ENCODE measurements at places on chromosomes 4 and X.

GRCh38 chr4:41713768-41714167 lies 34.8 kb downstream of the PHOX2B start:
- no peak for DNase-seq

DNA sequence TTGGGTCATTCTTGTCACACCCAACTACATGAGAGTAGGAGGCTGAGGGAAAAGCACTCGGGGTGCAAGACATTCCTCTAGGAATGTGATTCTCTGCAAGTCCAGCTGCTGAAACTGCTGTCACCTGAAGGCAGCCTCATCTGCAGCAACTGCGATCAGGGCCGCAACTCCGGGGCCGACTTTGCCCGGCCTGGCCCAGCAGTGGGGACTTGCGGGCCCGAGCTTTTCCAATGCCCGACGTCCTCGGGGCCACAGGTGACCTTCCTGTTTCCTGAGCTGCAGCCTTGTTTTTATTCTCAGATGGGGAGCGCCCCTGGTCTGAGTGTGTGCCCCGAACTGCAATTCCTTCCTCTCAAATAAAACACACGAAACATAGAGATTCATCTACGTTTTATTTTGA lies 104.7 kb upstream of the NKX1-1 start:
- no peak for DNase-seq

DNA sequence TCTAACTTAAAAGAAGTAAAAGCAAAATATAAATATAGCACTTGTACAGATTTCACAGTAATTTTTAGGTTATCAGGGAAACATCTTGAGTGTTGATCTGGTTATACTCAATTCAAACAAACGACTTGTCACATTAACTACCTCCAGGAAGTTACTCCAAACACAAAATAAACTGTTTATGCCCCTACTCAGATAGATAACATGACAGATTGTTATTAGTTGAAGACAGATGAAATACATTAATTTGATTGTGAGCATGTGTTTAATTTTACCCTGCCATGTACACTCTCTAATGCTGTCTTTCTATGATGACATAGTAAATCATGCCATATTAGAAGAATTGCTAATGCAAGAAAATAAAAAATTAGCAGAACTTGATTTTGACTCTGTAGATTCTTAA lies 88.0 kb downstream of the RAB28 start:
- DNase-seq, result no peak

DNA sequence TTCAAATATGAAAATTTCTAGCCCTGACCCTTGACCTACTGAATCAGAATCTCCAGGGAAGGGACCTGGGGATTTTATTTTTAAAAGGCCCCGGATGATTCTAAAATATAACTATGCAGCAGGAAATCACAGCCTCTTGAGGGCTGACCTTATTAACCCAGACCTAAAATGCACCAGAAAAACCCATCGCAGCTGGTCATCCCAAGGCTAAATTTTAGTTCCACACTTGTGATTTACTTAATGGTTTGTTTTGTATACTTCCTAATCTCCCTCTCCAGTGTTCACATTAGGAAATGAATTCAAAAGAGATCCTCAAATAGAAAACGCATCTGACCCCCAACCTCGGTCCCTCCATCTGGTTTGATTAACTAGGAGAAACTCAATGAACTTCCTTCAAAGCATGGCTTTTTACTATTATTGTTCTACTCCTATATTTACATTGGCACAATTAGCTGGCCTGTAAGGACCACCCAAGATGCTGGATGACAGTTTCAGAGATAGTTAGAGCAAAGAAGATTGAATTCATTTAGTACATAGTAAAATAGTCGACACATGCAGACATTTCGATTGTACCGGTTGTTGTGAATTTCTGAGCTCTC lies 147.8 kb upstream of the MED14 start:
- DNase-seq, result no peak

- DNase-seq, result no peak
These were observed 83.7 kb downstream of the TEX13A start for GRCh38 chrX:105136786-105137185.

- no peak for DNase-seq
These were observed 112.4 kb upstream of the CBR4 start for GRCh38 chr4:169122422-169122821.

DNA sequence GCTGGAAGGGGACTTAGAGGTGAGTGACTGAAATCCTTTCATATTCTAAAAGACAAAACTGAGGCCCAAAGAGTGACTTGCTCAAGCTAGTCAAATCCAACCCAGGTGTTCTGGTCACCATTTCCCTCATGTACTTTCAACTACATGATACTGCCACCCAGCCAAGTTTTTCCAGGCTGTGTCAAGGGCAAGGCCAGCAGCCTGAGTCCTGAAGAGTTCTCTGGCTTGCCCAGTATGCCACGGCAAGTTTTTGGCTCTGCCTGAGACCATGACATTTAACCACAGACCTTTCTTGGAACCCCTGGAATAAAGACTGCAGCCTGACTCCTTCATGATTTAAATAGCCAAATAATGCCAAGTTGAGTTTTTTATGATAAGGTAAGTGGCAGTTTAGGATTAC lies 10.7 kb upstream of the TMEM164 start:
- no peak for DNase-seq
